ENCODE measurements at places on chromosomes 12 and 14.
A peak's percentile ranks its signal among the peaks of the same experiment; 100 is the strongest.

DNA sequence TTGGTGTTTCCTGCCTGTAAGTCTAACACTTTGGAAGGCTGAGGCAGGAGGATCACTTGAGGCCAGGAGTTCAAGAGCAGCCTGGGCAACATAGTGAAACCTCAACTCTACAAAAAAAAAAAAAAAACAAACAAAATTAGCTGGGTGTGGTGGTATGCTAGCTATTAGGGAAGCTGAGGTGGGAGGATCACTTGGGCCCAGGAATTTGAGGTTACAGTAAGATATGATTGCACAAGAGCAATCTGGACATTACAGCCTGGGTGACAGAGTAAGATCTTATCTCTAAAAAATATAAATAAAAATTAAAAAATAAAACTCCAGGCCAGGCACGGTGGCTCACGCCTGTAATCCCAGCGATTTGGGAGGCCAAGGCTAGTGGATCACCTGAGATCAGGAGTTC lies 39.8 kb upstream of the CMKLR1 start:
- no peak for DNase-seq

- DNase-seq = no peak
These were observed 38.2 kb downstream of the ZFC3H1 start for GRCh38 chr12:71625476-71625875.

DNA sequence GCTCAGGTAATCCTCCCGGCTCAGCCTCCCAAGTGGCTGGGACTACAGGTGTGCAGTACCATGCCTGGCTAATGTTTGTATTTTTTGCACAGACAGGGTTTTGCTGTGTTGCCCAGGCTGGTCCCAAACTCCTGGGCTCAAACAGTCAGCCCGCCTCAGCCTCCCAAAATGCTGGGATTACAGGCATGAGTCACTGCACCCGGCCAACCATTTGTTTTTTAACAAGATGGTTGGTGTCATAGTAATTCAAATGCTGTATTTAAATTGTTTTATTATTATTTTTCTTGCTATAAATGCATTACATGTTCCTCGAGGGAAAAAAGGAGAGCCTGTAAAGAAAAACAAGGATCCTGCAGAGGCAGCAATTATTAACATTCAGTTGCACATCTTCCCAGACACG lies 83.9 kb downstream of the EP400 start:
- no peak for DNase-seq

- no peak for DNase-seq
These were observed 19.7 kb upstream of the ITPK1 start for GRCh38 chr14:93135399-93135798.

- no peak for DNase-seq
These were observed 43.9 kb upstream of the TRAF3 start for GRCh38 chr14:102733326-102733725.

GRCh38 chr14:34874386-34875030 lies 652 bp downstream of the BAZ1A start:
- peak; percentile 74 for DNase-seq

GRCh38 chr12:18882690-18883089 lies 144.8 kb downstream of the CAPZA3 start:
- no peak for DNase-seq

- DNase-seq = no peak
These were observed 18.7 kb downstream of the NPC2 start for GRCh38 chr14:74474376-74474775.
